Amniotic stem cell (primary cell): ENCODE measurements at places on chromosomes 12 and 14.

DNA sequence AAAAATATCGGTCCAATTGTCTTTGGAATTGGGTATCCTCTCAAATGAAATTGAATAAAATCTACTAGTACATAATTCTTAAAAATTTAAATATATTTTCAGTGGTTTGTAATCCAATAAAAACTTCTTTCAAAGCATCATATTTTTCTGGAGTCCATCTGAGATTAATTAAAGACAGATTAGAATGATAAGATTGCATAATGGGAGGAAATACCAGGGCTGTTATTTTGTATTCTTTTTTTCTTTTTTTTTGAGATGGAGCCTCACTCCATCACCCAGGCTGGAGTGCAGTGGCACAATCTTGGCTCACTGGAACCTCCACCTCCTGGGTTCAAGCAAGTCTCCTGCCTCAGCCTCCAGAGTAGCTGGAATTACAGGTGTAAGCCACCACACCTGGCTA is 103.8 kb downstream of the TMTC3 start:
- DNase-seq: no peak

DNA sequence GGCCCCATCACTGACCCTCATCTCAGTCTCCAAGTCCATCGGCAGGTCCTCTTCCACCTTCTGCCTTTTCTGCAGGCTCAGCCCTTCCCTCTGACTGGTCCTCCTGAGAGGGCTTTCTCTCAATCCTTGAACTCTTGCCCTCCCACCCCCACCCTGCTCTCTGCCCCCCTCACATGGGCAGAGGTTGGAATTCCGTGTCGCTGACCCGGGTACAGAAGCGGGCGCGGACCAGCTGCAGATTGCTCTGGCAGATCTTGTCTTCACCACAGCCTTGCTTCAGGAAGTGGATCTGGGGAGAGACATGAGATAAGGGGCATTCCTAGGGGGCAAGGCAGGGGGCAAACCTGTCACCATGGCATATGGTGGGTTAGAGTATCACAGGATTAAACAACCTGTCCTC is 12.4 kb downstream of the ITGA7 start:
- no peak for DNase-seq

- DNase-seq: peak; percentile 40
Observed at GRCh38 chr12:30896461-30896860, 30.1 kb upstream of the TSPAN11 start.

DNA sequence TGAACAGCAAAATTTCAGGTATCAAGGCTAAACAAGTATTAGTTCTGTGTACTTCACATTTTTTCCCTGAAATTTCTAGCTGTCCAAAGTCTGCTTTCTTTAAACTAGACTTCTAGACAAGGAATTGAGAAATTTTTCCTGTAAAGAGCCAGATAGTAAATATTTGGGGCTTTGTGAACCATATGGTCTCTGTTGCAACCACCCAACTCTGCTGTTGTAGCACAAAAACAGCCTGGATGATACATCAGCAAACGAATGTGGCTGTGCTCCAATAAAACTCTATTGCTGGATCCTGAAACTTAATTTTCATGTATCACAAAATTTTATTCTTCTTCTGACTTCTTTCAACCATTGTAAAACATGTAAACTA is 96.0 kb upstream of the SLC38A4 start:
- no peak for DNase-seq

DNA sequence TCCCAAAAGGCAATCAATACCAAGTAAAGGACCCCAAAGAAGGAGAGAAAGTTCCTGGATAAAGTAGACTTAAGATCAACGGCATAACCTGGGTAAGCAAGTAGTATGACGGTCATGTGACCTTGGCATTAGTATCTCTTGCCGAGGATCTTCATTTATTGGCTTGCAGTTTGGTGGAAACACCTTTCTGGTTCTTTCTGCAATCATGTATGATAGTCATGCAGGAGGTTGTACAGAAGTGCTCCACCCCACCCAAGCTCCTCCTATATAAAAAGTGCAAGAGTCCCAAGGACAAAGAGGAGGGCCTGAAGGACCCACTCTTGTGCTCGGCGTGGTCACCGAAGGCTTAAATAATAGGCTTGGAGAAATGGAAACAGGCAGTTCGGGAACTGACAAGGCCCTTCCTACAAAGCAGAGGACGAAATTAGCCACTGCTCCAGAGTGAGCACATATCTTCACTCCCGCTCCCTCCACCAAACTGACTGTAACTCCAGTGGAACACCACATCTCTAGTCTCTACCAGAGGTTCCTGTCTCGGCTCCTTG is 750 bp downstream of the CS start:
- no peak for DNase-seq

DNA sequence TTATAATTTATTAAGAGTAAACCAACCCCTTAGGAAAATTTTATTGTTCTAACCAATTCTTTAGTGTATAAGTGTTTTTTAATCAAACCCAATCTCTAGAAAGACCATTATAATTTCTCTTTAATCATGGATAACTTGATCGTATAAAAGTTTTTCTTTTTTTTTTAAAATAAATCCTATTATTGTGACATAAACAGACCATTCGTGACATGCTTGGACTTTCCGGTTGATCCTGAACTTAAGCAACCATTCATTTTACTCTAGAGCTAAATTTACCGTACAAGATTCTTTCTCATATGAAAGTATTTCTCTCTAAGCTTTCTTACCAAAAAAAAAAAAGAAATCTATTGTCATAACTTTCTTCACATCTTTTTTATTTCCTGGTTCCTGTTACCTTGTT is 32.6 kb upstream of the SLC38A4 start:
- no peak for DNase-seq

- no peak for DNase-seq
Observed at GRCh38 chr12:94039199-94039840, 109.1 kb upstream of the PLXNC1 start.

DNA sequence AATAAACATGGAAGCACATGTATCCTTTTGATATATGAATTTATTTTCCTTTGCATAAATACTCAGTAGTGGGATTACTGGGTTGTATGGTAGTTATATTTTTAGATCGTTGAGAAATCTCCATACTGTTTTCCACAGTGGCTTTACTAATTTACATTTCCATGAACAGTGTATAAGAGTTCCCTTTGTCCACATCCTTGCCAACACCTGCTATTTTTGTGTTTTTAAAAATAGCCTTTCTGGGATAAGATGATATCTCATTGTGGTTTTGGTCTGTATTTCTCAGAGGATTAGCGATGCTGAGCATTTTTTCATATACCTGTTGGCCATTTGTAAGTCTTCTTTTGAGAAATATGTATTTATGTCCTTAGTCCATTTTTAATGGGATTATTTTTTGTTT is 329.2 kb upstream of the KITLG start:
- DNase-seq: no peak

DNA sequence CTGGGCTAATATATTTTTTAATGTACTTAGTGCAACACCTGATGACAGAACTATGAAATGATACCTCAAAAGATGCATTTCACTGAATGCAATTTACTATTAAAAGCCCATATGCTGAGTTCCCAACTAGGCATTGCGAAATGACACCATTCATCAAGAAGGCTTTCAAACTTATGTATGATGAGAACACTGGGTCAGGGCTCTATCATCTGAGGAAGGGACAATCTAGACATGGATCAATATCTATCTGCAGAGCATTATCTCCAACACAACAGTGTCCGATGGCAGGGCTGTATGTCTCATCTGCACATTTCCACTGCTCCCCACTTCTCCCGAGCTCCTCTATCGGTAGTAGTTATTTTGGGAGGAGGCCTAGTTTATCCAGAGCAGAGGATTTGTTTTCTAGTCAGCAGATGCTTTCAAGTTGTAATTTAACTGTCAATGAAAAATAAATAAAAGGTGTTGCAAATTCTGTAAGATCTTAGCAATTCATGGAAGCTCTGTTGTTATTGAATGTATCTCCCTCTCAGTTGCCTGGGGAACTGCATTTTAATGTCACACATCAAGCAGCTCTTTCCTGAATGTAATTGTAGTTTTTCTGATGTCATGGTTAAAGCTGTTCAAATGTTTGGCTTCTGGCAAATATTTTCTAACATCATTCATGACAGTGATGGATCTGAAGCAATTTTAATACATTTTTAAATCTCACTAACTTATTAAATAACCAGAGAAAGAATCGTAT is 7.4 kb upstream of the GCH1 start:
- DNase-seq: no peak

DNA sequence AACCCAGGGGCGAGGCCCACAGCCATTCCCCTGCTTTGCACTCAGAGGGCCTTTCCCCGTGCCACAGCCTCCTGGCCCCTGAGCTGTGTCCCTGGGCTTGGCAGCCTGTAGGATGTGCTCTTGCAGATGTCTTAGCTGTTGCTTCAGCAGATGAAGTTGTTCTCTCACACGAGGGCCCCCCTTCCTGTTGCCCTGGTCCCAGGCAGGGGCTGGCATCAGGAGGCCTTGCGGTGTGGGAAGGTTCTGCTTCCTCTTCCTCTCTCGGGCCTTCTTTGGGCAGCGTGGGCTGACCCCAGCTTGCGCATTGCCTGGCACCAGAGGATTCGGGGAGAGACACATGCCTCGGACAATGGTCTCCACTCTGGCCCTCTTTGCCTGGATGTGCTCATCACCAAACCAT is 12.7 kb downstream of the PROX2 start:
- no peak for DNase-seq

- DNase-seq: no peak
Observed at GRCh38 chr12:87196321-87196720, 832.9 kb downstream of the C12orf50 start.

DNA sequence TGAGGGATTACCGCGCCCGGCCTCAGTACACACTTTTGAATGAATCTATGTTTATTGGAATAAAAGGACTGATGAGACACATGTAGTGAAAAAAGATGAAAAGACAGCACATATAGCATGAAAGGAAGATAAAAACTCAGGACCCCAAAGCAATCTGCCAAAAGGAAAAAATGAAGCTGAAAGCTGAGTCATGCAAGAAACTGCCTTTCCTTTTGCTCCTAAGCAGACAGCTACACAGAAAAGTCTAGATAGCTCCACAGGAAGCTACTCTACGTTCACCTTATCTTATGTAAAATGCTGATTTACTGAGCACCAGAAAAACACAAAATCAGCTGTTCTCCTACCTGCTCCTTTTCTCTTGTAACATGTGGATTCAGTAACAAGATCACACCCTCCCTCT is 128.4 kb downstream of the NTF3 start:
- no peak for DNase-seq

DNA sequence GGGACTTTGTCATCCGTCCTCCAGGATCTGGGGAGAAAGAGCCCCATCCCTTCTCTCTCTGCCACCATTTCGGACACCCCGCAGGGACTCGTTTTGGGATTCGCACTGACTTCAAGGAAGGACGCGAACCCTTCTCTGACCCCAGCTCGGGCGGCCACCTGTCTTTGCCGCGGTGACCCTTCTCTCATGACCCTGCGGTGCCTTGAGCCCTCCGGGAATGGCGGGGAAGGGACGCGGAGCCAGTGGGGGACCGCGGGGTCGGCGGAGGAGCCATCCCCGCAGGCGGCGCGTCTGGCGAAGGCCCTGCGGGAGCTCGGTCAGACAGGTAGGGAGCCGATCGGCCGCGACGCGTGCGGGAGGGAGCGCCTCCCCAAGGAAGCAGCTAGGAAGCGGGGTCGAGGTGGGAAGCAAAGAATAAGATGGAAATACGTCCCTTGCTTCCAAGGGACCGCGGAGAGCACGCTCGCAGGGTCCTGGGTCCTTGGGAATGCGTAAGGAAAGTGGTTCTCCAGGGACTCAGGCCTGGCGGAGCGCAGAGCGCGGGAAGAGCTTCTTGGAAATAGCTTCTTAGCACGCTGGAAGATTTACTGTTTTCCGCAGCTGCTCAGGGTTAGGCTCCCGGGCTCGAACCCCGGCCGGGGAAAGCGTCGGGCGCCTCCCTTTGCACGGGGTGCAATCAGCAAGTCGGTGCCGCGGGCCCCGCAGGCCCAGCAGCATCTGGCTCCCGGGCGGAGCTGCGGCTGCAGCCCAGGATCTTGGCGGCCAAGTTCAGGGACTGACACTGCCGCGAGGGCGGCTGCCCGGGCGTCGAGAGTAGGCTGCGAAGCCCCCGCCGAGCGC is 457 bp downstream of the SOCS2 start:
- no peak for DNase-seq

GRCh38 chr14:59356312-59356711 is 108.9 kb downstream of the GPR135 start:
- no peak for DNase-seq

GRCh38 chr12:38124247-38125012 is 192.1 kb upstream of the ALG10B start:
- DNase-seq: no peak

DNA sequence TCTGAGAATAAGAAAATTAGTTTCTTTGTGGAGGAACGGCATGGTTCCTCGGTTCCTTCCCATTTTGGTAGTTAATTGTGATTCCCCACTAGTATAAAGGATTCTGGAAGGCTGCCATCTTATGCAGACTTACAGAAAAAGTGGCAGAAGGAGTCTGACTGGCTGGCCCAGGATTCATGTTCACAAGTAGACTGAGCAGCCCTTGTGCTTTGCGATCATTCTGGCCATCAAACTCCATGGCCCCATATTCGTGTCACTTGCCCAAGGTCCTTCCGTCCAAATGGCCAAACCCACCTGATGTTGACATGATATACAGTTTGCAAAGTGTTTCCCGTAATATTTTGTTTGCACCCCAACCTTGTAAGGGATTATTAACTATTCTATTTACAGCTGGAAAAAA is 297.2 kb upstream of the AMIGO2 start:
- DNase-seq: no peak

GRCh38 chr12:58773986-58774385 is 146.3 kb downstream of the LRIG3 start:
- no peak for DNase-seq

DNA sequence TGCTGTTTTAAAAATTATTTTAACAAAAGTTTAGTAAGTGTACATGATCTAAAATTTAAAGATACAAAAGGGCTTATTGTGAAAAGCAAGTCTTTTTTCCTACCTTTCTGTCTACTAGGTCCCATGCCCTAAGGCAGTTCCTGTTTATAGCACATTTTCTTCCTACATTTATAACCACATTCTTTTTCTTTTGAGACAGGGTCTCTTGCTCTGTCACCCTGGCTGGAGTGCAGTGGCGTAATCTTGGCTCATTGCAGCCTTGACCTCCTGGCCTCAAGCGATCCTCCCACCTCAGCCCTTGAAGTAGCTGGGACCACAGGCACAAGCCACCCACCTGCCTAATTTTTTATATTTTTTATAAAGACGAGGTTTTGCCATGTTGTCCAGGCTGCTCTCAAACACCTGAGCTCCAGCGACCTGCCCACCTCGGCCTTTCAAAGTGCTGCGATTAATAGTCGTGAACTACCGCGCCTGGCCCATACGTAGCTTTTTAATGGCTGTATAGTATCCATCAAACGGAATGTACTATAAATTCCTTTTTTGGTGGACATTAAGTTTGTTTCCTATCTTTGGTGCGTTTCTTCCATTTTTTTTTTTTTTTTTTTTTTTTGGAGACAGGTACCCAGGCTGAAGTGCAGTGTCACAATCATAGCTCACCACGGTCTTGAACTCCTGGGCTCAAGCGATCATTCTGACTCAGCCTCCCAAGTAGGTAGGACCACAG is 20.9 kb downstream of the FRS2 start:
- no peak for DNase-seq

GRCh38 chr12:108728820-108729611 is 2.3 kb downstream of the CORO1C start:
- no peak for DNase-seq
